ENCODE measurements at places on chromosomes 1 and 21.

- DNase-seq = no peak
Measured at GRCh38 chr1:44103270-44104131, 15.1 kb upstream of the KLF17 start.

GRCh38 chr1:66570196-66570595, 36.2 kb downstream of the SGIP1 start:
- DNase-seq = no peak

- no peak for DNase-seq
Measured at GRCh38 chr1:160189649-160190625, at the start of gene CASQ1. Gene CASQ1, plus strand, starts transcription at chr1:160190575. Its CDS starts 177 bp downstream, at chr1:160190752.

GRCh38 chr1:107169615-107170014, 28.8 kb downstream of the NTNG1 start:
- DNase-seq = no peak

DNA sequence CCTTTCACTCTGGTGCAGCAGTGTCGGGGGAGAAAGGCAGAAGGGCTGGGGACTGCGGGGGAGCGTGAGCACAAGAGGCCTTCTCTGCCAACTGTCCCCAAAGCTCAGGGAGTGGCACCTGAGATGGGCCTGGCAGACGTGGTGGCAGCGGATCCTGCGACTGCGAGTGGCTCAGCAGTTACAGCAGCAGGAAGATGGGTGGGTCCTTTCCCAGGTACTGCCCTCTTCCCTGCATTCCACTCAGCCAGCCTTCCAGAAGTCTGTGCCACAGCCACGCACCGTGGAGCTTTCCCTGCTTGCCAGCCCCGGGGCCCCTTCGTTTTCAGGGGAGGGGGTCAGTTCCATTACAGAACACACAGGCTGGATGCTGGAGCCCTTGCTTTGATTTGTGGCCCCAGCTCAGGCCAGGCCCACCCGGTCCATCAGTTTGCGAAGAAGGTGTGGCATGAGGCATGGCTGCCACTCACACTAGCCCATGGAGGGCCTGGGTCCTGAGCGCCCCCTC, 17.2 kb downstream of the MTHFR start:
- no peak for DNase-seq

DNA sequence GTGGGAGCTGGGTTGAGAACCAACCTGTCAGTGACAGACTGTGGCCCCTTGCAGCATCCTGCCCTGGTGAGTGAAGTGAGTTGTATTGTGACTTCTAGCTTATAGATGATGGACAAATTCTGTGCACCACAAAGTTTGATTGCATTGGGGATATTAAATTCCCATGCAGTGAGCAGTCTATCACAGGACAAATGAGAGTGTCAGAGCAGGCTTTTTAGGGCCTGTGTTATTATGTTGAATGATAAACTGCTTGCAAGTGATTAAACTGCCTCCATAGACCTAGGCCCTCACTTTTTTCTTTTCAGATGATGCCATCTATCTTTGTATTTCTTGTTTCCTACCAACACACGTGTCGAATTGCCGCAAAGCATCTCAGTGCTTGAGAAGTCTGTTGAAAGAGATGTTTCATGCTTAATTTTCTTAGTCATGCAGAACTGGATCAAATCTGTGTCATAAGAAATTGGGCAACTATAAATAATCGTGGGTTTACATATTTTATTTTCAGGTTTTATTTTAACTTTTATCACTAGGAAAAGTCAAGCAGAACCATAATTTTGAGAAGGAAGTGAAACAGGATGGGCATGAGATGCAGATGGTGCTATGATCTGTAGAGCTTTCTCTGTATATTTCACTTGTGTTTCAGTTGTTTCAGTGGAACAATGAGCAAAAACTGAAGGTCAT, 199.2 kb downstream of the S1PR1 start:
- no peak for DNase-seq

DNA sequence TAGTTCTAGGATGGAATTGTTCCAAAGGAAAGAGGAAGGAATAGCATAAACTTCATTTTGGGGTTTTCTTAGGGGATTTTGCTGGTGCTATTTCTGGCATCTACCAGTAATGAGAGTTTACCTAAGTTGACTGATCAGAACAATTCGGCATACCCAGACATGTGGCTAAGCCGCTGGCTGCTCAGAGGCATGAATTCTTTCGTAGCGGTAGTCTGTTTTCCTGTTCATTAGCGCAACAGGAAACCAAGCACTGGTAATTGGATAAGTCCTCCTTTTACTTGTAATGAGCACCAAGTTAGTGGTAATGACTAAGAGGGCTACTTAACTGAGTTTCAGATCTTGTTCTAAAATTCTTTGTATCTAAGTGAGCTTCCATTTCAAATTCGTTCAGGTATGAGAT, 38.6 kb downstream of the C21orf91 start:
- no peak for DNase-seq

DNA sequence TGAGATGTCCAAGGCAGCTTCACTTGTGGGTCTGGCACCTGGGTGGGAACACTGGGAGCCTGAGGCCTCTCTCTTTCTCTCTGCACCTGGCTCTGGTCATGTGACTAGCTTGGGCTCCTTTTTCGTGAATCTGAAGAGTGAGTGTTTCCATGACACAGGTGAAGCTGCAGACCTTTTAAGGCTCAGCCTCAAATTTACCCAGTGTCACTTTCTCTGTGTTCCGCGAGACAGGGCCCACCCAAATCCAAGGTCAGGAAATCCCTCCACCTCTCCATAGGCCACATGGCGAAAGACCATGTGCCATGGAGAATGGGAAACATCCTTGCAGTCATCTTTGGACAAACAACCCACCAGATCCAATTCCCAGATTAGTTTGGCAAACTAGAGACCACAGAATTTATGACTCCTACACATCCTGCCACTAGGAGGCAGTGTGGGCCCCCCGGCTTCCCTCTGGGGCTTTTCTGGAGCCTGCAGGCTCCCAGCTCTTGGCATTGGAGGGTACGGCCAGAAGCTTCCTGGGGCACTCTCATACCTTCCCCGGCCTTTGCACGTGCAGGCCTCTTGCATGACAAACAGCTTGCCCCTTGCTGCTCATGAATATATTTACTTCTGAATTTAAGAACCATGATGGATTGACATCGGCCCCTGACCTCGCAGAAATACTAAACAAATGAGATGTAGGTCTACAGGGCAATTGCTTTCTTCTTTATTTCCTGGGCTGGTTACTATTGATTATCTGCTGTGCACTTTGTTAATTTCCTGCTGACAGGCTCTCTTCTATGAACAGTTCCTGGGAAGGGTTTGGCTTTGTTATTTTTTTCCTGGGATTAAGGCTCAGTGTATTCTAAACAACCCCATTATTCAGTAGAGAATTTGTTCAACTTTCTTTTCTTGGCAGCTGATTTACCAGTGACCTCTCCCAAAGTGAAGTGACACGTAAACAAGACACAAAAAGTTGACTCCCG, 180.7 kb downstream of the KAZN start:
- no peak for DNase-seq

DNA sequence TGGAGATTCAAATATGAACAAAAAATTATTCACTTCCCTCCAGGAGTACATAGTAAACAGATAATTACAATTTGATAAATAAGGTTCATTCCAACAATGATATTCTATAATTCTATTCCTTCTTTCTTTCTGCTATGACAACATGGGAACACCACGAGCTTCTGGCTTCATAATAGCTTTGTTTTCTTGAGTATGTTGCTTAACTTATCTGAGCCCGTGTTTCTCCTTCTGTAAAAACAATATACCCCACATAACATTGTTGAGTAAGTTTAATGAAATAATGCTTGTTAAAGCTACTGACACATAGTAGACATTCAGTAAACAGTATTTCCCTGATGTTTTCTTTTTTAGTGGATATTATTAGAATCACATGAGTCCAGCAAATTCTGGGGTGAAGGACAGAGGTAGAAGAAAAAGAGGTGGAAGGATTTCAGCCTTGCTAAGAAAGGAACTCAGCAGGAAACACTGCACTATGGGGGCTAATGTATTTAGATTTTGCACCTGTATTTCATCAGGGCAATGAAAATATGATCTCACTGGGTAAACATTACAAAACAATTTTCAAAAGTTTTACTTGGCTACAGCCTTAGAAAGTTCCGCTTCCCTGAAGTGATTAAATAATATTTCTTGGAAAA, 430.8 kb upstream of the C1orf87 start:
- DNase-seq = no peak

DNA sequence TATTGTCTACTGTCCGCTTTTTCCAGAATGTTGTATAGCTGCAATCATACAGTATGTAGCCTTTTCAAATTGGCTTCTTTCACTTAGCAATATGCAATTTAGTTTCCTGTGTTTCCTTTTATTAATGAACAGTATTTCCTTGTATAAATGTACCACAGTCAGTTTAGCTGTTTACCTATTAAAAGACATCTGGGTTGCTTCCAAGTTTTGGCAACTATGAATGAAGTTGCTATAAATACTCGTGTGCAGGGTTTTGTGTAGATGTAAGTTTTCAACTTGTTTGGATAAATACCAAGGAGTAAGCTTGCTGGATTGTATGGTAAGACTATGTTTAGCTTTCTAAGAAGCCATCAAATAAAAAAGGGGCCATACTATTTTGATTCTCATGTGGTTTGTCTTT, 24.4 kb upstream of the KCNJ6 start:
- DNase-seq = no peak

GRCh38 chr1:189180057-189180456, 1297.6 kb downstream of the BRINP3 start:
- DNase-seq = no peak

GRCh38 chr21:42448686-42449085, 45.0 kb downstream of the UBASH3A start:
- DNase-seq = no peak

DNA sequence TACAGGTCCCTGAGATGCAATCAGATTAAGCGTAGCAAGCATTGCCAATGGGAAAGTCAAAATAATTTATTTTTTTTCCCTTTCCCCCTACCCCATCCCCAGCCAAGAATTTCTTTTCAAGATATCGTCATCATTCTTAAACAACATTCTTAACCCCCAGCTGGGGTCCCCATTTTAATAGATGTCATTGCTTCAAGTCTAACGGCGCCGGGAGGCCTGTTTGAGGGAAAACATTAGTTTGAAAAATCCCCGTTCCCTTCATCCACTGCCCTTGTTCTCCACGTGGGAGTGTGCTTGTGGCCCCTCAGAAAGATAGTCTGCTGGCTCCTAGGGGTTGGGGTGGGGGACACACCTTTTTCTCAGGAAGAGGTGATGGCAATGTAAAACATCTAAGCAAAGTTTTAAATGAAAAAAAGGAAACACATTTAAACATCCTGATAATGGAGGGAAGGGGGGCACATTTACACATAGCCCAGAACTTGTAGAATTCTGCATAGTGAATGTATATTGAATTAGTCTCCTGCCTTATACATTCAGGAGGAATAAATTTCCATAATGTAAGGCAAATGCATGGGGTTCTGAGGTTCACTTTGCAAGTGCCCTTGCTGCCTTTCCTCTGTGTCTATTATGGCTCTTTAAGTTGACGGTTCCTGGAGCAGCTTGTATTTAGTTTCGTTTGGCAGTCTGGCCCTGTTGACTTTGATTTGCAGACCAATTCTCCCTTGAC, 6.8 kb downstream of the TRNP1 start:
- no peak for DNase-seq

DNA sequence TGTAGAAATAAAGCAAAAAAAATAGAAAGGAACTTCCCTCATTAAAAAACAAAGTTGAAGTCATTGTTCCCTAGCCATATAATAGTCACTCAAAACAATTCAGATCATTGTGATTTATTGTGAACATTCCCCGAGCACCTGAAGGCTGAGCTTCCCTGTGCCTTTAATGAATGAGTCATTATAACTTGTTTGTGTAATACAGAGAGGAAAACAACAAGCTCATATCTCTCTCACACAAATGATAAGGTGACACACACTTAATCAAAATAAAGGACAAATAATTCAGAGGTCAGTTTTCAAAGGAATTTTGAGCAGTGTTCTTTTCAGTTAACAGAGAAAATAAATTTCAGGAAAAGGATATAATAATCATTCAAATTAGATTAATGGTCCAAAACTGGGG, 326.2 kb downstream of the DUSP10 start:
- no peak for DNase-seq

DNA sequence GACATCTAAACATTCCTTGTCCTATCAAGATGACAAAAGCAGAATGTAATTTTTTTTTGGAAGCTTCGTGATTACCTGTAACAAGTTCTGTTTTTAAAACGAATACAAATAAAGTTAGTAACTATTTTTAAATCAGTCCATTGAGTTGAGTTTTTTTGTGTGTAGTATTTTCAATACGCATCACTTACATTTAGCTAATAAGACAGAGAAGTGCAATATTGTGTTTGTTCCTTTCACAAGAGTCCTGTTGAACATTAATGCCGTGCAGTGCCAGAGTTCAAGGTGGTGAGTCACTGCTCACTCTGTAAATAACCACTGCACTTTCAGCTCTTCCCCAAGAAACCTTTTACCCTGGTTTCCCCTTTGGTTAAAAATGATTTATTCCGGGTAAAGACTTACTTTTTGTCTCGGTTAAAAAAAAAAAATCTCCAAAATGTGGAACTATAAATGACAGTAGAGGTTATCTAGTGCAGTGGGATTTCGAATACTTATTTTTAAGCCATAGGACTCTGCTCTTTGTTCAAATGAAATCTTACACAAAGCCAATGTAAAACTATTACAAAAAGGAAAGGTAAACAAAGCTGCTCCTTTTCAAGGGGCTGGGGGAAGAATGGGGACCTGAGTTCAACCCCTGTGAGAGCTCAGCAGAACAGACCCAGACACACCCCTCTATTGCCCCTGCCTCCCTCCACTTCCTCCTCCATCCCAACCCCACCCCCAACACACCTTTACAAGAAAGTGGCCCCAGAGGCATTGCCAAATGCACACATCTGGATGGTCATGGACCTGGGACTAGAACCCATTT, 14.8 kb upstream of the NCMAP start:
- DNase-seq = no peak

DNA sequence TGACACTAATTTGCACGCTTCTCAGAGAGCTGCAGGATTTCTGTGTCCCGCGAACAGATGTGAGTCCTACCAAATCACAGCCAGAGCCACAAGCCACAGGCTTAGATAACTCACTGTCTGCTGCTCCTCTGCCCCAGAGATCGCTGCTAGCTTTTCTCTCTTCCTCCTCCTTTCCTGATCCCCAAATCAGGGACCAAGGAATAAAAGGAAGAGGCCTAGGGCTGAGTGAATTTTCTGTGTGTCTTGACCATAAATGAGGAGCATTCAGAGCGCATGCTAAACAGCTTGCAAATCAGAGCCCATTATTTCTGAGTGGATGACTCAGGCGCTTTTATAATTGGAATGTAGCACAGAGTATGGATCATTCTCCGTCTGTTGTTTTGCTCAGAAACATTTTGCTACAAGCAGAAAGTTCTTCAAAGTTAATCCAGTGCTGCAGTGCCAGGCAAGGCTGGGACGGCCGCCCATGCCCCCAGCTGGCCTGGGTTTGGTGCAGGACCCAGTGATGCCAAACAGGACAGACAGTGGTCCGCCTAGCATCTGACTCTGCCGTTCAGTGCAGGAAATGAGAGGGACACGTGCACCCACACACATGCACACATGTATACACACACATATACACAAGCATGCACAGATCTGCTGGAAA, 38.2 kb downstream of the KCNAB2 start:
- no peak for DNase-seq

DNA sequence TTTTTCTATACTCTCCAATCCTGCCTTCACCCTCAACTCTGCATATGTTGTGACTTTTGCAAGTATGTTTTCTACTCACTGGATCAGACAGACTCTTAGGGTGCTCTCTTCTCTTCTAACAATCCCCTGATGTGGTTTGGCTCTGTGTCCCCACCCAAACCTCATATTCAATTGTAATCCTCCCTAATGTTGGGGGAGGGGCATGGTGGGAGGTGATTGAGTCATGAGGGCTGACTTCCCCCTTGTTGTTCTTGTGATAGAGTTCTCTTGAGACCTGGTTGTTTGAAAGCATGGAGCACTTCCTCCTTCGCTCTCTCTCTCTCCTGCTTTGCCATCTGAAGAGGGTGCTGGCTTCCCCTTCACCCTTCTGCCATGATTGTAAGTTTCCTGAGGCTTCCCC, 148.9 kb upstream of the IGSF21 start:
- DNase-seq = no peak

All from nucleus accumbens (tissue), 56 donors.